Spinal cord (tissue), 10 donors: ENCODE measurements at places on chromosomes 5 and 9. TPM values are rescaled to one million over a fixed set of nuclear protein-coding genes. Genes with fewer than 3 reads are reported as not detected.

DNA sequence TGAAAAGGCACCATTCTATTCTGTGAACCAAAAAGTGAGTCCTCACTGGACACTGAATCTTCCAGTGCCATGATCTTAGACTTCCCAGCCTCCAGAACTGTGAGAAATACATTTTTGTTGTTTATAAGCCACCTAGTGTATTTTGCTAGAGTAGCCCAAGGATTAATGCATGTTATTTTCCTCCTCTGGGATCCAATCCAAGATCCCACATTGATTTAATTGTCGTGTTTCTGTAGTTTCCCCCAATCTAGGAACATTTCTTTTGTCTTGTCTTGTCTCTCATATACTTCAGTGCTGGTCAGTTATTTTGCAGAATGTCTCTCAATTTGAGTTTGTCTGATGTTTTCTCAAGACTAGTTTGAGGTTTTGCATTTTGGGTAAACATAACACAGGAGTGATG is 36.4 kb downstream of the GDNF start:
- DNase-seq, result no peak

- peak; percentile 74 for DNase-seq
Observed at GRCh38 chr9:114487607-114488300, 17.5 kb downstream of the WHRN start.

DNA sequence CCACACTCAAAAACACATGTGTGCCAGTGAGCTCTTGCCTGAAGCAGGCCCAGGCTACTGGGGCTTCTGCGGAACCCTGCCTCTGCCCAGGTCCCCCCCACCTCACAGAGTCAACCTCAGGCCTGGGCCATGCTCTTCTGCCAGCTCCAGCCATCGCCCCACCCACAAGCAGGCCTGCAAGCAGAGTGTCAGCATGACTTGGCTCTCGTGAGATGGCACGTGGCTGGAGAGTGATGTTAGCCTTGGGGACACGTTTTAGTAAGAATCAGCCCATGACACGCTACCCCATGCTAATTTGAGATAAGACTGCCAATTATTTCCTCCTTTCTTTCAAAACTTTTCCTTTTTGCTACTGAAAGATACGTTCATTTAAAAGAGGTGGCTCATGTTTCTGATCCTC is 351.7 kb downstream of the IRX2 start:
- no peak for DNase-seq

The NME5 gene
- total RNA-seq, result 17.0 TPM

The RFESD gene
- total RNA-seq, result 6.2 TPM

The OTP gene
- total RNA-seq, result 0.83 TPM

The FIBCD1 gene
- 1.2 TPM for total RNA-seq

DNA sequence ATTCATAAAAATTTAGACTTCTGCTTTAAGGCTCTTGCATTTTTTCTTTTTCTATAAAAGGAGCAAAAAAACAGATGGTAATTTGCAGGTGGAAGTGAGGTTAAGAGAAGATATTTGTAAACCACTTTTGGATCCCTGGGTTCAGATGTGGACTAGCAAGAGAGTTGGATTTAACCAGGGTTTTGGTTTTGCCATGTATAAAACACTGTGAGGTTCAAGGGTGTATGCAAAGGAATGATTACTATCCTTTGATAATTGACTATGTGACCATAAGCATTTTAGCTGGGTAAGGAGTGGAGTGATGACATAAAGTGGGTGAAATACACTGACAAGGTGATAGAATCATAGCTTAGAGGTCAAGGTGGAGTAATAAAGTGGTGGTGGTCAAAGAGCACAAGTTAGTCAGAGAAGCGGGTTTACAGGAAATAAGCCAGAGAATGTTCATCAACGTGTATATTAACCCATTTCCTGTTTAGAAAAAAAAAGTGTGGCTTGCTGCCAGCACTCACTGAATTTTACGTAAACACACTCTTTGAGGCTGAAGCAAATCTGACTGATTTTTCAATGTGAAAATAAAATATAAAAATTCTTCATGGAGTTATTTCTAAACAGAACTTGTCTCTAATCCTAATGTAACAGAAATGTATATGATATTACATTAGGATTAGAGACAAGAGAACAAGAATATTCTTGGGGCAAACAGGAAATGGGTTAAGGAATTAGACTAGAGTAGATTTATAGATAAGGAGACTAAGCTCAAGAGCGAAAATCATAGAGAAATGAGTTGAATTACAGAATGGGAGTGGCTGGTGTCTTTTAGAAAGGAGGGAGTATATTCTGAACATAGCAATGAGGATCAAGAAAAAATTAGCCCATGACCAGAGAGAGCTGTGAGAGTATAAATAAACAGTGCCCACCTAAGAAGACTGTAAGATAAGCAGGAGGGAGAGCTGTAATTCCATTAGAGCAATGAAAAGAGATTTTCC is 74.5 kb downstream of the CDKN2A start:
- DNase-seq, result no peak

The IL17B gene
- 2.9 TPM for total RNA-seq

GRCh38 chr5:113202746-113203716 is 226.4 kb downstream of the DCP2 start:
- DNase-seq, result no peak

- DNase-seq, result no peak
Observed at GRCh38 chr5:158811350-158811749, 288.4 kb downstream of the EBF1 start.

DNA sequence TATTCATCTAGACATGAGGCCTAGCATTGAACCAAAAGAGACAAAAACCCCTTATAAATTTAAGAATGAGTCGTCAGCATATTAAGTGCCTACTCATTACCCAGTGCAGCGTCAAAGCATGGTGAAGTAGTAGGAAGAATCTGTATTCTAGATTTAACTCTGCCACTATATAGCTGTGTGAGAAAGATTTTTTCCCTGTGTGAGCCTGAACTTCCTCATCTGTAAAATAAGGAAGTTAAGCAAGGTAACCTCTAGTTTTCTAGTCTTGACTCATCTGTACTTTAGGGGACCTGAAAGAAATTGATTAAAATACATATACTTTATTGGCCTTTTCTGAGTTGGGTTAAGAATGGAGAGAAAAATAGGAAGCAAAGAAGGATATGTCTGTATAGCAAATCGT is 82.1 kb upstream of the RUSC2 start:
- DNase-seq, result no peak
